Esophagus squamous epithelium (tissue), 5 donors: ENCODE measurements at places on chromosomes 5 and 9.
A peak's percentile ranks its signal among the peaks of the same experiment; 100 is the strongest.

- H3K4me3 ChIP-seq = no peak overlapping the region
- peaks cover 14% of the 10 kb centered on the region for H3K4me1 ChIP-seq
- no peaks in the 10 kb centered on the region for H3K36me3 ChIP-seq
- no peak for DNase-seq
Observed at GRCh38 chr9:81829195-81829882, 98.9 kb upstream of the SPATA31D4 start.

DNA sequence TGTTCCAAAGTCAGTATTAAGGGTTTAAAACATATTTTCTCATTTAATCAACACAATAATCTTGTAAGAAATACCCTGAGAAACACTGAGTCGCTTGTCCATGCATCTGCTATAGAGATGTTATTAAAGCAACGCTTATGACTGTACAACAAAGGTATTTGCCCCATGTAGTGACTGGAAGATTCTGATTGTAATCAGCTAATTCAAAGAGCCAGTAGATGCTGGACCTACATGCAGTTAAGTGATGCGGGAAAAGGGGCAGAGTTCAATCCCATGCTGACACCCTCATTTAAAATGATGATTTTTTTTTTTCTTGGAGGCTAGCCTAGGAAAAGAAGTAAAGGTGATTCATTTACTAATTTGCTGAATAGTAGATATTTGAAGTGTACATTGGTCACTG lies 149.3 kb upstream of the MTAP start:
- no peaks in the 10 kb centered on the region for H3K36me3 ChIP-seq
- H3K27ac ChIP-seq = no peak overlapping the region
- H3K4me3 ChIP-seq = no peak overlapping the region
- no peaks in the 10 kb centered on the region for H3K4me1 ChIP-seq
- DNase-seq = no peak

- H3K27ac ChIP-seq = no peak overlapping the region
- H3K4me1 ChIP-seq = no peaks in the 10 kb centered on the region
- H3K4me3 ChIP-seq = no peak overlapping the region
- no peak for DNase-seq
Observed at GRCh38 chr5:136309932-136310598, 55.3 kb downstream of the TRPC7 start.

DNA sequence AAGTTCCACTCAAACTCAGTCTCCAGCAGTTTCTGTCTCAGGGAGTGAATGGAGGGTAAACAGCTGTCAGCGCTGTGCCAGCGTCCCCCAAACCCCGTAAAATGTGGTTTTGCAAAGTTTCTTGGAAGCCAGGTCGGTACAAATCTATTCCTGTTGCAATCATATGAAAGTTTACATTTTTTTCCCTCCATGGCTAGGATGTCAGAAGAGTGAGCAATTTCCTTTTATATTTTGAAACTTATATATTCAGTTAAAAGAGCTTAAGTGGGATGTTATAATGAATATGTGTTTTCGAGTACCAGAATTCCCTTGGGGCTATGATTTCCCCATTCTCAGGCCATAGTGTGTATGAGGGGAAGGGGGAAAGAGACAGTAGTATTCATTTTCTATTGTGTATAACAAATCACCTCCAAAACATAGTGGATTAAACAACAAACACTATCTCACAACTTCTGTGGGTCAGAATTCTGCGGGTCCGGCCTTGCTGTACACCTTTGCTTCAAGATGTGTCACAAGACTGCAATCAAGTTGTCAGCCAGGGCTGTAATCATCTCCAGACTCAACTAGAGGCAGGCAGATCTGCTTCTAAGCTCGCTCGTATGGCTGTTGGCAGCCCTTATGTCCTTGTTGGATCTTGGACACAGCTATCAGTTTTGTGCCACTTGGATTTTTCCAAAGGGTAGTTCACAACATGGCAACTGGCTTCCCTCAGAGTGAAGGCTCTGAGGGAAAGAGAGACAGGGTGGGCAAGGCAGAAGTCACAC lies 107.4 kb downstream of the SNX18 start:
- no peaks in the 10 kb centered on the region for H3K36me3 ChIP-seq
- H3K27me3 ChIP-seq = no peaks in the 10 kb centered on the region
- no peak for DNase-seq

- H3K4me3 ChIP-seq = no peak overlapping the region
- H3K27ac ChIP-seq = no peak overlapping the region
- DNase-seq = no peak
- no peaks in the 10 kb centered on the region for H3K36me3 ChIP-seq
Observed at GRCh38 chr9:124218438-124218982, 39.2 kb upstream of the NEK6 start.

- H3K27ac ChIP-seq = peak overlapping the region; percentile 48
- no peaks in the 10 kb centered on the region for H3K27me3 ChIP-seq
- DNase-seq = no peak
- H3K36me3 ChIP-seq = no peaks in the 10 kb centered on the region
Observed at GRCh38 chr9:128416014-128416413, 4.6 kb upstream of the CERCAM start.

GRCh38 chr5:150644514-150644913 lies 4.1 kb downstream of the SYNPO start:
- peak overlapping the region; percentile 71 for H3K27ac ChIP-seq
- peaks cover 13% of the 10 kb centered on the region for H3K36me3 ChIP-seq
- DNase-seq = no peak
- no peaks in the 10 kb centered on the region for H3K27me3 ChIP-seq
- H3K4me1 ChIP-seq = peaks cover 84% of the 10 kb centered on the region

DNA sequence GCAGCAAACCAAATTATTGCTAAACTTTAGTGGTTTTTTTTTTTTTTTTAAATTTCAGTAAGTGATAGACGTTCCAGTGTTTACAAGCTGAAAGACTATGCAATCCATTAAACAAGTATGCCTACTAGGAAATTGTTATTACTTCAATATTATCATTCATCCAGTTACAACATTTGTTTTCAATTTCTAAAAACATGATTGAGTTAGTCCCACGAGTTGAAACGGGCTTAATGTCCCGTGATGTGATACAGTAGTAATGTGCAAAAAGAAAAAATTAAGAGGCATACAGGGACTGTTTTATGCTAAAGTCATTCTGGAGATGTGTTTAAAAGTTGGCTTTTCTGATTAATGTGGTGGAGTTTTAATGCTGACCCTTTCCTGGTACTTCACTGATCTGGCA lies 550.3 kb upstream of the DMAC1 start:
- no peak overlapping the region for H3K27ac ChIP-seq
- no peak for DNase-seq
- H3K27me3 ChIP-seq = no peaks in the 10 kb centered on the region

GRCh38 chr5:174338185-174339010 lies 292.9 kb downstream of the NSG2 start:
- no peaks in the 10 kb centered on the region for H3K27me3 ChIP-seq
- no peak for DNase-seq
- no peak overlapping the region for H3K27ac ChIP-seq
- H3K36me3 ChIP-seq = no peaks in the 10 kb centered on the region
- H3K4me3 ChIP-seq = no peak overlapping the region

GRCh38 chr9:127166651-127167524 lies 44.5 kb upstream of the ANGPTL2 start:
- no peak for DNase-seq
- H3K4me3 ChIP-seq = no peak overlapping the region
- H3K27ac ChIP-seq = peak overlapping the region; percentile 67
- peaks cover 5% of the 10 kb centered on the region for H3K4me1 ChIP-seq

DNA sequence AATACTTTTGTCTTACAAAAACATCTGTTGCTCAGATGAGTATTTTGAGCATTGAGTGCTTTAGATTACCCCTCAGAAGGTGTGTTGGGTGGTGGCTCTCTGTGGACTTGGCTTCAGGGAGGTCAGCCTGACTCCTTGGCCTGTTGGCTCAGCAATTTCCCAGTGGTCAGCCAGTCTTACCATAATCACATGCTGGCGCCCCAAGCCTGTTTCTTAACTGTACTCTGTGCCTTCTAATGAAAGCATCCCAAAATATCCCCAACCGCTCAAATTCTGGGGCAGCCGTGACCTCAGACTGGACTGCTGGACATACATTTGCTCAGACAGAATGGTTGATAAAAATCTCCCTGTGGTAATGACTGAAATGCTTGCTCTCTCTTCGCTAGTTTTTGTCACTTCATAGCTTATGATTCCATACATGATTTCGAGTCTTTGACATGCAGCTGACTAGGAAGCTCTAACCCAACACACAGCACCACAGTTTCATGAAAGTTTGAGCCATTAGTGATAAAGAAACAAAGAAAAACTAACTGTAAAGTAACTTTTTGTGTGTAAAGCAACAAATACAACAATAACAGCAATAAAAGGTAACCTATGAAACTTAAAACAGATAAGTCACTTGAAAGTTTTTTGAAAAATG lies 562.2 kb upstream of the MEF2C start:
- no peak overlapping the region for H3K4me3 ChIP-seq
- H3K4me1 ChIP-seq = no peaks in the 10 kb centered on the region
- H3K36me3 ChIP-seq = no peaks in the 10 kb centered on the region
- no peaks in the 10 kb centered on the region for H3K27me3 ChIP-seq
- H3K27ac ChIP-seq = no peak overlapping the region
- no peak for DNase-seq

DNA sequence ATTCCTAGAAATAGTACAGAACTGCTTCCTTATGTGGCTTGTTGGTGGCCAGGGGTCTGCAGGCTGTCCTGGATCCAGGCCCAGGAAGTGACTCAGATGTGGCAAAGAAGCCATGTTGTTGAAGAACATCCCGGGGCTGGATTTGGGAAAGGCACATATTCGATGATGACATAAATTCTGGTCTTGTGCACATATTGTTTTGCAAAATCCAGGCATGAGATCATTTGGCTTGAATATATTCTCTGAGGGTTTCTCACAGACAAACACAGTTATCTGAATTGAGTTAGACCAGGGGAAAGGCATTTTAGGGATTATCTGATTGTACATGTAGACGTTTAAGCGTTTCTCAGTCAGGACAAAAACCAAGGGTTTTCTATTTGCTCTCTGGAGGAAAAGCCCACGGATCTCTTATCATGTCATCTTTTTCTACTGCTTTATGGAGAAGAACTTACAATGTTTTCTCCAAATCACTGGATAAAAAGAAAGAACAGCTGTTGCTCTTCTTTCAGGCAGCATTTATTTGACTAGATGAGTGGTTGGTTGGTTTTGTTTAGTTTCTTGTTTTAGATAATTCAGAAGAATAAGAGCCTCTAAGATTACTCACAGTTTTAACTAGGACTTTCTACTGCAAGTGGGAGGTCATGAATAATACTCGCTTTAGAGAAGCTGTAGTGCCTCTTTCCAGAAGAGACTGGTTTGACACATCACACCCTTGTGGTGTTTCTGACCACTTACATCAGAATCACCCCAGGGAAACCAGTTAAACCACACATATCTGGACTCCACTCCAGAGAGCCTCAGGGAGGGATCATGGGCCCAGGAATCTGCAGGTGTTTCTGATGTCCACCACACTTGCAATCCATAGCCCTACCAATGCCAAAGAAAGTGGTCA lies 29.5 kb upstream of the LHFPL2 start:
- no peak for DNase-seq
- peaks cover 2% of the 10 kb centered on the region for H3K27me3 ChIP-seq
- no peaks in the 10 kb centered on the region for H3K36me3 ChIP-seq
- H3K4me1 ChIP-seq = no peaks in the 10 kb centered on the region
- no peak overlapping the region for H3K4me3 ChIP-seq
